ENCODE measurements at places on chromosomes 3 and 15. TPM values are rescaled to one million over a fixed set of nuclear protein-coding genes. Genes with fewer than 3 reads are reported as not detected.

The BLM gene
- 65.9 TPM for total RNA-seq

The CA12 gene
- total RNA-seq: 0.94 TPM

The TEX55 gene
- total RNA-seq: 0.10 TPM

The RLBP1 gene
- total RNA-seq: not detected

The TMIE gene
- total RNA-seq: 0.08 TPM

The HCLS1 gene
- total RNA-seq: 1.9 TPM

The TM6SF1 gene
- total RNA-seq: 4.1 TPM

The GAP43 gene
- not detected for total RNA-seq

The LRRK1 gene
- 5.5 TPM for total RNA-seq

The TRPM1 gene
- not detected for total RNA-seq

The ZBED2 gene
- total RNA-seq: not detected

The INKA1 gene
- 0.61 TPM for total RNA-seq

The RASGRF1 gene
- 1.1 TPM for total RNA-seq

The KCNMB3 gene
- 1.6 TPM for total RNA-seq

The ULK3 gene
- 28.3 TPM for total RNA-seq

The GHSR gene
- 1.0 TPM for total RNA-seq

The FBXW12 gene
- 0.30 TPM for total RNA-seq

The FILIP1L gene
- 3.7 TPM for total RNA-seq

The NOX5 gene
- total RNA-seq: not detected

The HIGD2B gene
- not detected for total RNA-seq

The CNTN6 gene
- total RNA-seq: 0.73 TPM

The SLC24A5 gene
- total RNA-seq: not detected

The LYZL4 gene
- total RNA-seq: not detected

The CAMKV gene
- total RNA-seq: not detected

The TWF2 gene
- total RNA-seq: 32.7 TPM

The TUSC7 gene
- total RNA-seq: not detected

The CCDC80 gene
- total RNA-seq: 18.0 TPM

The ADPGK gene
- total RNA-seq: 58.2 TPM

The LRRC34 gene
- 5.4 TPM for total RNA-seq

The PLA2G4B gene
- 3.0 TPM for total RNA-seq

The GOLGA6L7 gene
- total RNA-seq: 0.15 TPM

The AADACL2 gene
- not detected for total RNA-seq

The CIP2A gene
- 105 TPM for total RNA-seq

The IGF2BP2 gene
- total RNA-seq: 50.6 TPM

The NUP210 gene
- 0.10 TPM for total RNA-seq

The NAALADL2 gene
- 1.2 TPM for total RNA-seq

The PHLDB2 gene
- total RNA-seq: 93.4 TPM

The PIERCE2 gene
- total RNA-seq: not detected

The ST3GAL6 gene
- 17.1 TPM for total RNA-seq
